Suppressor macrophage treated with lipopolysaccharide for 1 hour (primary cell): ENCODE measurements at places on chromosomes 5 and 9.

DNA sequence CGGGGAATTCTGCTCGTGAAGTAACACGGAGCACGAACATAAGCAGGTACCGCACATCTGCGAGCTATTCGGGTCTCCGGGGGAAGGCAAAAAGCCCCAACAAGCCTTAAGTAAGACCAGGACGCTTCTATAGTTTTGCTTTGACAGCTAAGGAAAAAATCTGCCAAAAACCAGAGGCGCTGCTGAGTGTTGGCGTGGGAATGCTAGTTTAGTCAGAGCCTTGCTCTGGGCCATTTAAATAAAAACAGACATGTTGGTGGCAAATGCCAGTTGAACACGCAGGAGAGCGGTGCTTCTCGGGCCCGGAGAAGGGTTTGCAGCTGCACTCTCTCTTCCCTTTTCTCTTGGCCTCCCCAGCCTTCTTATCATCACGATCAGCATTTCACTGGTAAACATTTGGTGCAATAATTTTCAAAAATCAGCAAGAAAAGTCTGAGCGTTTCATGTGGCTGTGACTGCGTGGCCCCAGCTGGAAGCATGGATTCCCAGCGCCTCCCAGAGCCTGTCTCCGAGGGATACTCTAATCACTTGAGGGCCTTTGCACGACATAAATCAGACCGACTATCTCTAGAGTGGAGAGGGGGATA is 6.4 kb upstream of the NOTCH1 start:
- DNase-seq: peak; percentile 68

GRCh38 chr5:169997798-169998197 is 17.5 kb upstream of the INSYN2B start:
- peak; percentile 87 for DNase-seq

DNA sequence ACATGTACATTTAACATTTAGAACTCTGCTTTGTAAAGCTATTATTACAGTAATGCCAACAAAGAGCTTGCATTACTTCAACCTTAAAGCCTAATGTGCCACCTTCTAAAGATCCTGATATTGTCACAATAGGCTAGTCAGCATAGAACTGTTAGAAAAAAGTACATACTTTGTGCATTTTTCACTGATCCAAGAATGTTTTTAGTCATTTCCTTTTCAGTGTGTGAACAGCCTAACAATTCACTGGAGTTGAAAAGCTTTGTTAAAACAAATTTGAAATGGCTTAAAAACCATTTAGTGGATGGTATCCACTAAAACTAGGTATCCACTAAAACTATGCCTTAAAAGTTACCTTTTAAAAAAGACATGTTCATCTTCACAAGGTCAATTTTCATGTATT is 4.5 kb downstream of the RPS6 start:
- DNase-seq: no peak

GRCh38 chr9:5510360-5510931 is at the start of gene PDCD1LG2:
TSS of gene PDCD1LG2 (plus strand) at chr9:5510531. CDS start at chr9:5522547, 12,016 bp downstream.
- DNase-seq: peak; percentile 91

- DNase-seq: no peak
These were observed 21.9 kb upstream of the CTSV start for GRCh38 chr9:97060796-97061195.

DNA sequence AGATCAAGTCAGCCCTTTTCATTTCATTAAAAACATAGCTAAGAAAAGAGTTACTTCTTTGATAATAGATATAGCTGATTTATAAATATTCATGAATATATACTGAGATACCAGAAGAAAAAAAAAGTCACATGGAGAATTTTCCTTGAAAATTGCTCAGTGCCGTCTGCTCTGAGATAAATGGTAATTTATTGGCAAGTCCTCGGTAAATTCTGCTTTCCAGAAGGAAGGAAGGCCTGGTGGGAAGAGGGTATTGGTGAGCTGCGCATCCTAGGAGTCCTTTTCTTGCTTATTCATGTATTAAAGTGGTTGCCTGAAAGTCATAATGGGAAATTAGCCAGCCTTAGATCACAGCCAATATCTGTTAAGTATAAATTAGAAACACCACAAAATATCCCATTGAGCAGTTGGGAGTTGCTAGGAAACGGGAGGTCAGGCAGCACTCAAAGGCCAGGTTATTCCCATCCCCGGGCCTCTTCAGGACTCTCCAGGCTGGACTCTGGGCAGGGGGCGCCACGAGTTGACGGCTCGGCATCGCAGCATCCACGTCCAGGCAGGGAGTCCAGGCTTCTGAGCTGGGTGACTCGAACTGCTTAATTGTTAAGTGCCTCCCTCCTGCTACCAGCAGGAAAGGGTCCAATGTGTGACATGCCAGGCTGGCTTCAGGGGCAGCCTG is 116.7 kb upstream of the RETREG1 start:
- DNase-seq: no peak

DNA sequence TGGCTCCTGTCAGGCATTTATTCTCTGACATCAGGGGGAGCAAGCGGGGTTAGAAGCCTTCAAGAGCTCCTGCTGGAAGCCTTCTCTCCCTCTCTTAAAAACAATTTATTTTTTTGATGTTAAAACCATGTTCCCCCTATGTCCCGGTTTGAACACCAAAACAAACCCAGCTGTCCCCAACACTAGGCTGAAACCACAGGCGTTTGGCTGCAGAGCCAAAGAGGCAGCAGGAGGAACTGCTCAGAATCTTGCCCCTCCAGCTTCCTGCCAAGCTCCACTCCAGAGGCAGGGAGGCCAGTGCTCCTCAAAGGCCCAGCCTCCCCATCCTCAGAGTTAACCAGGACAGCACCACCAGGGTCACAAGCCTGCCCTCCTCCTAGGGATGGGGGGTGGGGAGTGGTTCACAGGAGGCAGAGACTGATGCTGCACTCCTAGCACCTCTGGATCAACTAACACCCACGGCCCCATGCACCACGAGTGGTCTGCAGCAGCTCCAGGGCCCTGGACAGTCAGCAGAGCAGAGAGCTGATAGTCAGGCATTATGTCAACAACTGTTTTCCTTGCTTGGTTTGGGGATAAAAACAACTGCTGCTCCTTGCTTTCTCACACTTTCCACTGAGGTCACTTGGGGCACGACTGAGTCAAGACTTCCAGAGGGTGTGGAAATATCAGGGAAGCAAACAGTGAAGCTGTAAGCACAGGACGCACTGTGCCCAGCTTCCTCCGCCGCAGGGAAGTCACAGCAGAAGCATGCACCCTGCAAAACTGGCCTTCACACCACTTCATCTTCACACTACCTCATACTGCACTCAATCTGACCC is 96.5 kb upstream of the ADRA1B start:
- DNase-seq: no peak

GRCh38 chr5:13251623-13252376 is 692.7 kb downstream of the DNAH5 start:
- peak; percentile 27 for DNase-seq

DNA sequence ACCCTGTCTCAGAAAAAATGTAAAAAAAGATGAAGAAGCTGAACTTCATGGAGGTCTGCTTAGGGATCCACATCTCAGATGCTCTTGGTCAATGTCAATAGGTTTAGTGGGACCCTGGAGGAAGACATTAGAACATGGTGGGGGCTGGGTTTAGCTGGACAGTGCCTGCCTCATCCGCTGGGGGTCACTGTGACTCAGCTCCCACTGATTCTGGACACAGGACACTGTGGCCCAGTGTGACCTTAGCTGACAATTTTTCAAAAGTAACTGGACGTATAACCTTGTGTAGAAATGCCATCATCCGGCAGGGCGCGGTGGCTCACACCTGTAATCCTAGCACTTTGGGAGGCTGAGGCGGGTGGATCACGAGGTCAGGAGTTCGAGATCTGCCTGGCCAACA is 7.3 kb upstream of the HNRNPAB start:
- DNase-seq: no peak

DNA sequence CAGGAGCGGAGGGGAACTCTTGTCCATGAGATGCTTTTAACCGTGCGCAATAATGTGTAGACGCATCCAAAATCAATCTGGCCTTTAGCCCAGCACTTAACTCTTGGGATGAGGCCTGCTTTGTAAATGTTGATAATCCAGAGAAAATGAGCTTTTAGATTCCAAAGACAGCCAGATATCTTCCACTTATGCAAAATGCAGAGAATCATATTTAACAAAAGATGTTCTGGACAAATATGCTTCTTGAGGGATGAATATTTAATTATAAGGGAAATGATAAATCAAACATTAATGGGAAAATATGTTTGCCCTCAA is 5.6 kb downstream of the S1PR3 start:
- DNase-seq: no peak

GRCh38 chr9:4327504-4328191 is 27.8 kb upstream of the GLIS3 start:
- peak; percentile 76 for DNase-seq

GRCh38 chr5:94901191-94901979 is 282.9 kb downstream of the SLF1 start:
- peak; percentile 65 for DNase-seq

GRCh38 chr9:70111042-70111602 is 67.5 kb downstream of the MAMDC2 start:
- peak; percentile 68 for DNase-seq

GRCh38 chr5:305050-305449 is 16.5 kb upstream of the AHRR start:
- no peak for DNase-seq

DNA sequence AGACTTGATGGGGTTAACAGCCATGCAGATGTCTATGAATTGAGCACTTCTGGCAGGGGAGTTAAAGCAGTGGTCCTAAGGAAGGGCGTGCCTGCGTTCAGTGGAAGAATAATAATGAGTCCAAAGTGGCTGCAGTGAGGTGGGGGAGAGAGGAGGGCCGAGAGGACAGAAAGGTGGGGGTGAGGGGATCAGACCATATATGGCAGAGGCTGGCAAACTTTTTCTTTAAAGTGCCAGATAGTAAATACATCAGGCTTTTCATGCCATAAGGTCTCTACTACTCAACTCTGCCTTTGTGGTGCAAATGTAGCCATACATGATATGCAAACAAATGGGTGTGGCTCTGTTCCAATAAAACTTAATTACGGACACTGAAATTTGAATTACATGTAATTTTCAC is 77.1 kb downstream of the STRBP start:
- no peak for DNase-seq

- no peak for DNase-seq
These were observed 122.2 kb downstream of the FGF10 start for GRCh38 chr5:44266882-44267576.

DNA sequence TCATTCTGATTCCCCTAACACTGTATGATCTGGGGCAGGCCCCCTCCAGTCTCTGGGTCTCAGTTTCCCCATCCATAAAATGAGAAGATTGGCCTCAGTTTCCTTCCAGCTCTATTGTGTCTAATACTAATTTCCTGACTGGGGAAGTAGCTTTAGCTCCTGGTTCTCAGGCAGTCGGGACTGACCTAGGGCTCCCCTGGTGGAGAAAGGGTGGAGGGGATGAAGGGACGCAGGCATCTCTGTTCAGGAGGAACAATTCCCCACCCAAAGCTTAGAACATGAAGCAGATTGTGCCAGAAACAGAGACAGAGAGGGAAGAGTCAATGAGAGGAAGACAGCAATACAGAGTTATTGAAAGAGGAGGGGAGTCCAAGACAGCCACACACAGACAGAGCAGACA is 14.2 kb upstream of the PTGS1 start:
- DNase-seq: no peak

DNA sequence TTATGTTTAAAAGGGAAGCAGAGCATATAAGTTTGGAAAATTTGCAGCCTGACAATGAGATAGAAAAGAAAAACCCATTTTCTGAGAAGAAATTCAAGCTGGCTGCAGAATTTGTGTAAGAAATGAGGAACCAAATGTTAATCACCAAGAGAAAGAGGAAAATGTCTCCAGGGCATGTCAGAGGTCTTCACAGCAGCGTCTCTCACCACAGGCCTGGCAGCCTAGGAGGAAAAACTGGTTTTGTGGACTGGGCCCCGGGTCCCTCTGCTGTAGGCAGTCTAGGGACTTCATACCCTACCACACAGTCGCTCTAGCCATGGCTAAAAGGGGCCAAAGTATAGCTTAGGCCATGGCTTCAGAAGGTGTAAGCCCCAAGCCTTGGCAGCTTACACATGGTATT is 32.1 kb upstream of the HSD17B4 start:
- DNase-seq: peak; percentile 68

DNA sequence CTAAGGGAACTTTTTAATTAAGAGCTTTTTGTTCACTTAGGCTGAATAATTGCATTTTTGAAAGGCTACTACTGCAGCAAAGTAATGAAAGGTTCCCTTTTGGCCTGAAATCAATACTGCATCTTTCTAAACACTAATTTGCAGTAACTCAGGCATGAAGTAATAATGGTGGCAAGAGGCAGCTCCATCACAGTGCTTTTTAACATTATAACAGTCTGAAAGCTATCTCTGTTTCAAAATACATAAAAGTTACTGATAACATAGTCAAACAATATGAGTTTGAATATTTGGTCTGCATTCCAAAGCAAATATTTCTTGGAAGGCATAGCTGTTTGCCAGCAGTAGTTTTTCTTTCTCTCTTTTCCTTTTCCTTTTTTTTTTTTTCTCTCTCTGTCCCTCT is 113.4 kb downstream of the FBN2 start:
- DNase-seq: no peak

DNA sequence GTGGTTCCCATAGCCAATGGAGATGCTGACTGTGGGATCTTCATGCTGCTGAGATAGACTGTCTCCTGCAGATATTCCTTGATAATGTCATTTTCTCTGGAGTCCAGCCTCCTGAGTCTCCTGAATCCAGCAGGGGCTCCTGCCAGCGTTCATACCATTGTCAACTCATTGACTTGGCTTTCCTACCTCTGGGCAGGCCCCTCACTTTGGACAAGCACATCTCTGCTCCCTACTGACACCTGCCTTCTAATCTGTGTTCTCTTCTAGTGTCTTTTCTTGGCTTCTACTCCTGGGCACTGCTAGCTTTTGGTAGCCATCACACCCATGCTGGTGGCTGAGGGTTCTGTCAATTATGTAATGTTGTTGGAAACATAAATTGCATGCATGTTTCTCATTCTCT is 138.0 kb downstream of the ADCY2 start:
- DNase-seq: no peak

DNA sequence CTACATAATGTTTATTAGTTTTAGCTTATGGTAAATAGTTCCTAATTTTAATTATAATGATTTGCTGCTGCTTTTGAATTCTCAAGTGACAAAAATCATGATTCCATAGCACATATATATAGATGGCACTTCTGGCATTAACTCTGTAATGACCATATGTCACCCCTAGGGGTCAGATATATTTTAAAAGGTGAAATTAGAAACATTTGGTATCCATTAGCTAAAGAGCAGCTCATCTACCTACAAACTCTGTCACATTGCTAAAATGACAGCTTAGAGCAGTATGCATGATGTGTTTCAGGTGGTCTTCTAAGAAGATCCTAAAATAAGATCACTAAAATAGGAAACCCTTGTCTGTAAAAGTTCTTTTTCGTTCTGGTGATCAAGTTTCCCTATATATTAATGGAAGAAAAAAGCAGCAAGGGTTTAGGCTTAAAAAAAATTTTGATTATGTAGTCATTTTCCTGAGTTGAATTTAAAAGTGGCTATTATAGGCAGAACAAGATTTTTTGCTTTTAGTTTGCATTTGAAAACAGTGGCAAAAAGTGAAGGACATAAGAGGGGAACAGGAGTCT is 157.7 kb upstream of the POU5F2 start:
- DNase-seq: peak; percentile 23

GRCh38 chr5:94856257-94856800 is 237.9 kb downstream of the SLF1 start:
- DNase-seq: no peak
